ENCODE measurements at places on chromosomes 1 and 21.

- no peak for DNase-seq
Measured at GRCh38 chr1:203059485-203059884, 26.3 kb downstream of the MYOG start.

DNA sequence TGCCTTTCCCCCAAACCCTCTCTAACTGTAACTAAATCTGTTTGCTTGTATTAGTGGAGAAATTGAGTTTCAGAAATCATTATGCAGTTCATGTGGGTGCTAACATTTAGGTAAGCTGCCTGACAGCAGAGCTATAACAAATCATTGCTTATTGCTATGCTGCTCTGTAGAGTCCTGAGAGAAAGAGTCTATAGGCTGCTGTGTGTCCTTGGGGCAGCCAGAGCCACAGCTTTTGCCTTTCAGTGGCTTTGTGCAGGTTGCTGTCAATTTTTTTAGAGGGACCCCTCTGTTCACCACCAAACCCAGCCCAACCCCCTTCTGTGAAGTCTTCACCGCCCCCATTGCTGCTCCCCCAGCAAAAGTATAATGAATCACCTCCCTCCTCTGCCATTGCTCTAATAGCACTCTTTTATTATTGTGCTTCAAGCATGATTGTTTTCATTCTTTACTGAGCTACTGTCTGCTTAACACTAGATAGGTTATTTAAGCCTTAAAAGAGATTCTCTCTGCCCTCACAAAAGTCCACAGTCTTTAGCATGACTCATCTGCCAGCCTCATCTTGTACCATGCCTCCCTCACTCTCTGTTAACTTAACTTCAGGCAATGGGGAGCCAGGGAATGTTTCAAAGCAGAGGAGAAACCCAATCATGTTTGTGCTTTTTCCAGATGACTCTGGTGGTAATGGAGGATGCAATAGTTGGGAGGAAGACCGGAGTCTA lies 38.6 kb downstream of the DIRAS3 start:
- DNase-seq, result no peak

GRCh38 chr1:220032911-220033310 lies 13.4 kb downstream of the EPRS1 start:
- no peak for DNase-seq

DNA sequence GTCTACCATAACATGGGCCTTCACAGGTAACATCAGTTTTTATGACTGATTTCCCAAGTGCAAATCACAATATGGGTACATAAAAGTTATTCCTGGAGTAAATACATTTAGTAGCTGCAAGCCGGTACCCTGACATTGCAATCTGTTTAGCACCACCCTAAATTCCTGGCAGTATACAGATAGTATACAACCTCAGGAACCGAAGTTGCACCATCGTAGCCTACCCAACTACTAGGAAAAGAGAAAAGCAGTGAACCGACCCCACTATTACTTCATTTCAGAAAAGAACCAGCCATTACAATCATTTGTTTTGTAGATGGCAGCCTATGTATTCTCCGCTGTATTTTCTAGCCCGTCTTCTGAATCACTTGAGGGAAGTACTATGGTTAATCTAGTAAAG lies 1.1 kb downstream of the ADIPOR1 start:
- no peak for DNase-seq

Measured in HepG2 (cell line).